Cardiac septum (tissue), 1 donor: ENCODE measurements at places on chromosomes 5 and 9. TPM values are rescaled to one million over a fixed set of nuclear protein-coding genes. Genes with fewer than 3 reads are reported as not detected.

The TMEM171 gene
- total RNA-seq = not detected

The UBE2B gene
- 180 TPM for total RNA-seq

The SDHA gene
- 580 TPM for total RNA-seq

The PROP1 gene
- not detected for total RNA-seq

The LAMC3 gene
- total RNA-seq = 0.89 TPM

The DDX4 gene
- total RNA-seq = not detected

The ROR2 gene
- total RNA-seq = 0.65 TPM

The ZSWIM6 gene
- total RNA-seq = 6.7 TPM

The PCDHB11 gene
- total RNA-seq = 1.9 TPM

The PCDHA1 gene
- total RNA-seq = 0.08 TPM

DNA sequence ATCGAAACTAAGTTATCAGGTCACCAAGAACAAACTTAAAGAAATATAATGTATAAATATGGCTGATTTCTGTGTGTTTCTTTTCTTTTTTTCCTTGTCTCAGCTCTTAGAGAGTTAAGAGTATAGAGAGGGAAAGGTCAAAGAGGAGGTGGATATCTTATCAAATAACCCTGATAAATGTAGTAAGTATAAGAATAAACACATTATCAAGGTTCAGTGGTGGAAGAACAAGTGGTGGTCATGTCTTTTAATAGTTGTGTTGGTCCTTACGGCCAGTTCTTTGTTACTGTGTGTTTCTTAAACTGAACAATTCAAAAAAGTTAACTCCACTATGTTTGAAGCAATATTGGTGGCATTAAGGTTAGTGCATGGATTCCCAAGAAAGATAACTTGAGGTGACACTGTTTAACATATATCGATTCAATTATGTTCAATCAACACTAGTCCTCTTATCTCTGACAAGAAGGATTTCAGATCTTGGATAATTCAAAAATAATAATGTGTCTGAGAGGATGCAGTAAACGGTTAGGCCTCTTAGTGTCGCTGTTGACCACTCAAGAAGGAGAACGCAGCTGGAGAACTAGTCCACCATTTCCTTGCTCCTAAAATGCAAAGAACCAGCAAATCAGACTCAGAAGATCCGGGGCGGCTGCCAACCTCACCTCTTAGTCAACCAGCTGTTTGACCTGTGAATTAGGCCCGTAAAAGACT, at the start of gene PCDHGA3:
TSS of gene PCDHGA3 (plus strand) at position 588 of the 711 bp plus-strand sequence. CDS start 205 bp downstream, outside the sequence.
- no peak for DNase-seq

GRCh38 chr5:63961125-63961597, 1.1 kb downstream of the HTR1A start:
- DNase-seq = no peak

- DNase-seq = no peak
Measured at GRCh38 chr5:1795931-1796330, 3.7 kb downstream of the MRPL36 start.

GRCh38 chr9:128254855-128255759, 20.7 kb downstream of the GOLGA2 start:
- DNase-seq = no peak

GRCh38 chr5:130251931-130252330, 347.7 kb downstream of the CHSY3 start:
- no peak for DNase-seq

DNA sequence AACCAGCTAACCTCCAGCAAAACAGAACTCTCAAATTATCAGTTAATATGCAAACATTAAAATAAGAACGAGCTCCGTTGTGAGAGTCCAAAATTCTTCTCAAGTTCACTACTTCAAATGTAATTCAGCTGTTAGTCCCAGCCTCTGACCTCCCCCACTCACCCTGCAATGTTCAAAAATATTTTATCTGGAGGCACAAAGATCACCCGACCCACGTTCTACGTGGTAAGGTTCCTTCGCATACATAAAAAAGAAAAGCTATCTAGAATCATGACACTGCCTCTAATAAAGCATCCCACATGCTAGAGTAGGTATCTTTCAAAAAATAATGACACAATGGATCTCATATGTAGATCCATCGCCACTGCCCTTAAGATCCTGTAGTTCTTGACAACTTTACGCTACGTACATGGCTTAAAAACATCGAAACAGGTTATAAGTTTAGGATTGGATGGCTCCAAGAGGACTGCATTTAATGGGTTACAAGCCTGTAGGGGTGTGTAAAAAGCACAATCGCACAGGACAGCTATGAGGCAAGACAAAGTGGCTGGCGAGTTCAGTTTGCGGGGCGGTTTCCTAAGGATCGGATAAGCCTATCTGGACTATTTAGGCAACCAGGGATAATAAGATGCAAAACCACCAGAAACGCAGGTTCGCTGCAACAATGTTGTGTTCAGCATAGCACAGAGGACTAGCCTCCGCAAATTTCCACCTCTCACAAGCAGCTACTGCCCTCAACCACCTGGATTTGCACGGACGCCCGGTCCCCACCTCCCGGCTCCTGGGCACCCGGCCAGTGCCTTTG, 969 bp downstream of the CLK4 start:
- DNase-seq = no peak

DNA sequence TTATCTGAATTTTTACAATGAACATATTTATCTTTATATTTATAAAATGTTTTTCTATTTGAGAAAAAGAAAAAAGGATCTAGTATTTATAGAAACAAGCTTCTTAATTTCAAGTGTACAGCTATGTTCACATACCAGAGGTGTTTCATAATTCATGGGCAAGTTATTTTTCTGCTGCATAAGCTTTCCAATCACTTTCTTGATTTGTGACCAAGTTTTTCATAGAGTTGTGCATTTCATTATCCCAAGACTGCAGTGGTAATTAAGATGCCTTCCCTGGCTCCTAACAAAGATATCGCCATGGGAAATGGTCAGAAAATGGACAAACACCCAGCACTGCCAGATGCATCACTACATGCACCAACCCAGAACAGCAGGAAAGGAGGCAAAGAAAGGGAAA, 124.6 kb downstream of the GNAQ start:
- no peak for DNase-seq

GRCh38 chr5:153896117-153896516, 142.6 kb downstream of the FAM114A2 start:
- DNase-seq = no peak

GRCh38 chr9:76371901-76372300, 22.3 kb downstream of the RFK start:
- DNase-seq = no peak

DNA sequence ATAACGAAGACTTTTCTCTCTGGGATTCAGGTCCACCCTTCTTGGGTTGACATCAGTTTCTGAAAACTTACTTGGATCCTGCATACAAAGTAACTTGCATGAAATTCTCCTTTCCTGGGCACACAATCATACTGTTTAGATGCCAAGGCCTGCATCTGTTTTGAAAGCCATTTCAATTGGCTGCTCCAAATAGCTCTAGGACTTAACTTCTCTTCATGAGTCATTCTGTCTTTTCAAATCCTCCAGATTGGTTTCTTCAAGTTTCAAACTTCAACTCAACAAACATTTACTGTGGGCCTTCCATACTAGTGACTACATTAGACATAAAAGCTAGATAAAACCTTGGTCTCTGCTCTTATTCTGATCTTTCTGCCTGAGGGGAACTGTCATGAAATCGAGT, 54.8 kb upstream of the HMHB1 start:
- no peak for DNase-seq

DNA sequence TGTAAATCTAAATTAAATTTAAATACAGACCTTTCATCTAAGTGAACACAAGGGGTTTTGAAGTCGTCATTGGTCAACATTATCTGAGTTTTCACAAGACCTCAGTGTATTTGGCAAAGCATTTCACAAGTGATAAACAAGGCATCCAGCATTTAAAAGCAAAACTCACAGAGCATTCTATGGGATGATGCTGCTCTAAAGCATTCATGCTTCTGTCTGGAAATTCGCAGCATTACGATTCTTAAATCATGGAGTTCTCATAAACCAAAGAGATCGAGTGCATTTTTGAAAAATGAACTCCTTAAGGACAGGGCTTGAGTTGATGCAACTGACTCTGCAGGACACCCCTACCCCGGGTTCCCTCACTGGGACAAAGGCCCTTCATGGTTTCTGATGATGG, 46.1 kb upstream of the SPATA31E1 start:
- no peak for DNase-seq

- DNase-seq = no peak
Measured at GRCh38 chr5:178116143-178116885, 3.0 kb downstream of the N4BP3 start.

DNA sequence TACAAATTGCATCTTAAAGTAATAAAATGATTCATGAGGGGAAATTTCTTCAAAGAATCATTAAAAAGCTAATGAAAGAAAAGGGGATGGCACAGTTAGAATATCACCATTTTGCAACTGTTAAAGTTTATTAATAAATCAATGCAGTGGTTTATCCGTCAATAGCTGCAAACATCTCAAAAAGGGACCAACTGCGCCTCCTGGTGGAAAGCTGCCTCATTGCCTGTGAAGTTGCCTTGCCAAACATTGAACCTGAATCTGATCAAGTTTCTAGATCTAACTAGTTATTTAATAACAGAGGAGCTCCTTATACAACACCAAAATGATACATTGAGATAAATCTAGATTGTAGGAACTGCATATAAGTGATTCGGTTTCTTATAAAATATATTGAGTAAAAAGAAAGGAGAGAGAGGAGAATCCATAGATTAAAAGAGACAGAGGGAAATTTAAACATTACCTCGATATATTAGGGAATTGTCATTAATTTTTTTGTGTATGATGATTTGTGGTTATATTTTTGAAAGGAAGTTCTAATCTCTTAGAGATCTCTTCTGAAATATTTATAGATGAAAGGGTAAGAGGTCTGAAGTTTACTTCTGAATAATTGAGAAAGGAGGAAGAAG, 6.9 kb upstream of the NDUFB6 start:
- DNase-seq = no peak

DNA sequence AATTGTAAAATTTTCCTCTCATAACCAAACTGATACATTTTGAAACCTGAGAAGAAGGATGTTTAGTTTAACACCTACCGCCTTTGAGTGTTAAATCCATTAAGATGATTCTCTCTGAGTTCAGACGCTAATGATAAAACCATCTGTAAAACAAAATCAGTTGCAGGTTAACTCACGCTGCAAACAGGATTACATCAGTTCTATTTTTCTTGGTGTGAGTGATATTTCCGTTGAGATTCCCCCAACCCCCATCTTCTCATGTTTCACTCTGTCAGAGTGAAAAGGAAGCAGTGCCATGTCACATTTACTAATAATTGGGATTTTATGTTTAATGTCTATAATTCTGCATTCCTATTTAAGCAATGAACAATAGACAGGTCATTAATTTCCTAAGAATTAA, 146.5 kb downstream of the FANCC start:
- DNase-seq = no peak

GRCh38 chr9:83144492-83144891, 81.5 kb upstream of the RASEF start:
- DNase-seq = no peak

- DNase-seq = no peak
Measured at GRCh38 chr5:1442222-1443145, 2.8 kb downstream of the SLC6A3 start.

DNA sequence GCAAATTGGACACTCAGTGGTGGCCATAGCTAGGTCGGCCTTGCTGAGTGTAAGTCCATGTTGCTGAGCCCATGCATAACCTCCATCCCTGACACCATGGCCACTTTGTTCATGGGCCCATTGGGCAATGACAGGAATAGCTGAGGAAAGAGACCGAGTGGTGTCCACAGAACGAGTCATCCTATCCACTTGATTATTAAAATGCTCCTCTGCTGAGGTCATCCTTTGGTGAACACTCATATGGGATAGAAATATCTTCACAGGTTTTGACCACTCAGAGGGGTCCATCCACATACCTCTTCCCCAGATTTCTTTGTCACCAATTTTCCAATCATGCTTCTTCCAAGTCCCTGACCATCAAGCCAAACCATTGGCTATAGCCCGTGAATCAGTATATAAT, 63.6 kb downstream of the PPIC start:
- no peak for DNase-seq

DNA sequence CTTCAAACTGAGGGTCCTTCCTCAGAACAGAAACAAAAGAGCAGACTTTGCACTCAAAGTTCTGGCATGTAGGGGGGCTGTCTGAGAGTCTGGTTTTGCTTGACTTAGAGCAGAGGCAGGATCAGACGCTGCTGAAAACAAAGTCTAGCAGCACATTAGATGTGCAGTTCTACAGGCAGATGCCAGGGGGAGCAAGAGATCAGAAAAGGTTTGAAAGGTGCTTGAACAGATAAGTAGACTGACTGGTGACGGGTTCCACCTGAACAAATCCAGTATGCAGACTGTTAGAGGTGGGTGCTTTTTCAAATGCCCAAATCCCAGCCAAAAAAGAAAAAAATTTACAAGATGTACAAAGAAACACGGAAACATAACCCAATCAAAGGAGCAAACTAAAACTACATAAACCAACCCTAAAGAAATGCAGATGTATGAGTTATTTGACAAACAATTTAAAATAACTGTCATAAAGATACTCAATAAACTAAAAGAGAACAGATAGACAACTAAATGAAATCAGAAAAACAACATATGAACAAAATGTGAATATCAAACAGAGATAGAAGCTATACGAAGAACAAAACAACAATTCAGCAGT, 194.7 kb upstream of the FREM1 start:
- no peak for DNase-seq

DNA sequence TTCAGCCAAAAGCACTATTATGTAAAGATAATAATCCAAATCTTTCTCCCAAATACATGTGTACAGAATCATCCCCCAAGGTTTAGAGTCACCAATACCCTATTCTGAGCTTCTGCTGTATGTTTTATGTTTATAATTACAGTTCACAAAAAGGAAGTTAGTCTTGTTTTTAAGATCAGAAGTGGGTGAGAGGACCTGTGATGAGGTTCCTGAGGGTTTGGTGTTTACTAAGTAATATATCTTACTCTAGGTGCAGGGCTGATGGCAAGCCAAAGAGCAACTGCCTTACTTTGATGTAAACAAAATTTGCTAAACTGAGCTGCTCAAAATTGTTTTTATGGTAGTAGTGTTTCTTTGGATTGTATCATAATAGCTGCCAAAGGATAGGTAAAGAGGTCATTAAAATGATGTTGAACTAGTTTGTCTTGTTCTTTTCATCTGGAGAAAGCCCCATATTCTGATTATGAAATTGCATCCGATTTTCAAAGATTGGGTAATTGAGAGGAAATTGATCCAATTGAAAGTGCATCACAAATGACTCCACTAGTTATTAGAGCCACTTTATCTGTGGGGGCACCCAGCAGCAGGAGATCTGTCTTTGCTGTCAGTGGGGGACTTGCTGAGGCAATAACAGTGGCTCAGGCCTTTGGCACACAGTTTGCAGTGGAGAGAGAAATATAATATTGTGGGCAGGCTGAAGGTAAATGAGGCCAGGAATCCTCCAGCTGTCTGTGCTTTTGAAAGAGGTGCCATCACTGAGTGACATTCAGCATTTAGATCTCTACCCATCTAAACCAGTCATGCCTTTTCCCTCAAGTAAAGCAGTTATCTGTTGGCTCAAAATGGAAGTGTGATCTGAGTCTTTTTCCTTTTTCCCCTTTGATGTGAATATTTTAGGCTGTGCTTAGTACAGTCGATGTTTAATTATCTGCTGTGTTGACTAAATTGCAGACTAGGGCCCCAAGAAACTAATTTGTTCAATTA, 14.1 kb downstream of the TRIM32 start:
- DNase-seq = no peak
